ENCODE measurements at places on chromosomes 3 and 15.

DNA sequence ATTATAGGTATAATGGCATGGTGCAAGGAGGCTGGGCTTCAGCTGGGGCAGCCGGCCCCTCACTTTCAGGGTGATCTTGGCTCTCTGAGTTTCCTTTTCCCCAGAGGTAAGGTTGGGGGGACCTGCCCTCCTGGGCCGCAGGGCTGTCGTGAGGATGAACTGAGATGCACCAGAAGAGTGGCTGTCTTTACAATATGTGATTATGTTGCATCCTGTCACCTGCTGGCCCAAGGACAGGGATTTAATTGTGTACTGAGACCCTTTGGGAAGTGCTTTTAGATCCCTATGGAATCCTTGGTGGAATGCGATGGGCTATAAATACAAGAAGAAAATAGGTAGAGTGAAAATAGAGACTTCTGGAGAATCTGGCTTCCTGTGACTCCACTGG lies 22.1 kb downstream of the ANAPC13 start:
- no peak for DNase-seq

GRCh38 chr3:132592216-132592615 lies 4.9 kb upstream of the ACKR4 start:
- DNase-seq = no peak

DNA sequence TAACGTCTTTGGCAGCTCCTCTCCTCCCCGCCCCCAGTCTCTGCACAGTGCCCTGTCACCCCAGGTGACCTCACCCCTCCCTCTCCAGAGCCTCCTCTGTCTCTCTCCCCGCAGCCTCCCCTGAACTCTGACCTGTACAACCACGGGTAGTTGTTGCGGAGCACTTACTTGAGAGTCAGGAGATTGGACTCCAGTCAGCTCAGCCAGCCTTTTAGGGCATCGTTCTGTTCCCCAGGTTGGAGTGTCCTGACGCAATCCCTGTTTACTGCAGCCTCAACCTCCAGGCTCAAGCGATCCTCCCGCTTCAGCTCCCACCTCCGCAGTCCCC lies 177.7 kb downstream of the UACA start:
- DNase-seq = no peak

DNA sequence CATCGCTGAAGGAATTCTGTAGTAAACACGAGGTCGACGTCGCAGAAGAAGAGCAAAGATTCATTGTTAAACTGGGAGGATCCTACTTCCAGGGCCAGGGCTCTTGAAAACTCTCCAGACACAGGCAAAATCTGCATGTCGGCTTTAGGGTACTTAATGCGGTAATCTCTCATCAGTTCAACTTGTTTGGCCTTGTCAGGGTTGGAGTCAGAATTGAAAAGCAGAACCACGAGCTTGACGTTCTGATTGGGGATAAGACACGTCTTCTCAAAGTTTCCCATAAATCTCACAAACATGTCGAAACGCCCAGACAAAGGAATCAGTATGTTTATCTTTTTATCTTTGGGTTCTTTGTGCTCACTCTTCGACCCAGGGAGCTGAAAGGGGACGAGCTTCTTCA lies 74.0 kb downstream of the CHSY1 start:
- no peak for DNase-seq

DNA sequence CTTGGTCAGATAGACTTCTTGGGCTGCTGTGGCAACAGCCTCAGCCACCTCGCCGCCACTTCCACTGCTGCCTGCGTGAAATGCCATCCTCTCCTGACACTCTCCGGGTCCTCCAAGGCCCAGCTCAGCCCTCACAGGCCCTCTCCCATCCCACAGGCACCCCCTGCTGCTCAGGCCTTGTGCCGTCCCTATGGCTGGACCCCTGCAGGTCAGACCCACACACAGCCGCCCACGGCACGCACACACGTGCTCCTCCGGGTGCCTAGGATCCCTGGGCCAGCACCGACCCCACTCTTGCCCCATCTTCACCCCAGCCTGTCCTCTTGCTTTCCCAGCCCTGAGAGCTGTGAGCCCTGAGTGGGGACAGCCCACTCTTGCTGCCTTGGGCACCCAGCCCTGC lies 19.7 kb downstream of the CFAP100 start:
- peak; percentile 4 for DNase-seq

- DNase-seq = no peak
These were observed 40.0 kb upstream of the LMOD3 start for GRCh38 chr3:69162308-69162980.

- no peak for DNase-seq
These were observed 370.1 kb downstream of the NR2F2 start for GRCh38 chr15:96700555-96700954.

DNA sequence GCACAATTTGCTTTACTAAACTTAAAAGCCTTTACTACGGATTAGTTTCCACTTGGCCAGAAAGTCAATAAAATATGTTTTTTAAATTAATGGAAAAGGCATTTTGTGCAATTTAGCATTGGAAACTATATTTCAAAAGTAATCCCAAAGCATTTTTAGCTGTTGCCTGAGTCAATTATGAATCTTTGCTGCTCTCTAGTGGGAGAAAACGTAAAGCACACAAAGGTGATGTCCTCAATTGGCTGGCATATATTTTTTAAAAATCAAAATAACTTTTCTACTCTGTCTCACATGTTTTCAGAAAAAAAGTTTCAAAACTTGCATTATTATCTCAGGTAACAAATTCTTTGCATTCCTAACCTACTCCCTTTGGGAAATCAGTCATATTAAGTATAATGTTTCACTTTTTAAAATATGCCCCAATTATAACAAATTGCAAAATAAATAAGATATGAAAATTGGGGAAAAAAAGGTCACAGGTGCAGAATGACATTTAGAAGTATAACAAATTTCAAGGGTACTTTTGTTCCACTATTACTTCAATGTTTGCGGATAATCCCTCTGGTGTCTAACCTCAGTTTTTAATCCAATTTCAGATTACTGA lies 47.2 kb upstream of the TEX55 start:
- DNase-seq = no peak

GRCh38 chr3:36893137-36893557 lies 51.7 kb downstream of the TRANK1 start:
- no peak for DNase-seq

GRCh38 chr3:180802837-180803236 lies 109.6 kb upstream of the FXR1 start:
- no peak for DNase-seq

GRCh38 chr3:185399737-185400667 lies 37.1 kb downstream of the MAP3K13 start:
- no peak for DNase-seq

- no peak for DNase-seq
These were observed 103.0 kb upstream of the TGFBR2 start for GRCh38 chr3:30503446-30503845.

GRCh38 chr3:105762749-105763658 lies 105.8 kb downstream of the CBLB start:
- no peak for DNase-seq

DNA sequence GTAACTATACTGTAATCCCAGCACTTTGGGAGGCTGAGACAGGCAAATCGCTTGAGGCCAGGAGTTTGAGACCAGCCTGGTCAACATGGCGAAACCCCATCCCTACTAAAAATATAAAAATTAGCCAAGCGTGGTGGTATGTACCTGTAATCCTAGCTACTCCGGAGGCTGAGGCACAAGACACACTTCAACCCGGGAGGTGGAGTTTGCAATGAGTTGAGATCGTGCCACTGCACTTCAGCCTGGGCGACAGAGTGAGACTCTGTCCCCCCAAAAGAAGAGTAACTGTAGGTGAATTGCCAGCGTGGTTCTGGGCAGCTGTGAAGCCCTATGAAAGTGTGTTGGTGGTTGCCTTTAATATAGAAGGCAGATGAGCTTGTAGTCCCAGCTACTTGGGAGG lies 95.9 kb downstream of the SLCO3A1 start:
- no peak for DNase-seq

DNA sequence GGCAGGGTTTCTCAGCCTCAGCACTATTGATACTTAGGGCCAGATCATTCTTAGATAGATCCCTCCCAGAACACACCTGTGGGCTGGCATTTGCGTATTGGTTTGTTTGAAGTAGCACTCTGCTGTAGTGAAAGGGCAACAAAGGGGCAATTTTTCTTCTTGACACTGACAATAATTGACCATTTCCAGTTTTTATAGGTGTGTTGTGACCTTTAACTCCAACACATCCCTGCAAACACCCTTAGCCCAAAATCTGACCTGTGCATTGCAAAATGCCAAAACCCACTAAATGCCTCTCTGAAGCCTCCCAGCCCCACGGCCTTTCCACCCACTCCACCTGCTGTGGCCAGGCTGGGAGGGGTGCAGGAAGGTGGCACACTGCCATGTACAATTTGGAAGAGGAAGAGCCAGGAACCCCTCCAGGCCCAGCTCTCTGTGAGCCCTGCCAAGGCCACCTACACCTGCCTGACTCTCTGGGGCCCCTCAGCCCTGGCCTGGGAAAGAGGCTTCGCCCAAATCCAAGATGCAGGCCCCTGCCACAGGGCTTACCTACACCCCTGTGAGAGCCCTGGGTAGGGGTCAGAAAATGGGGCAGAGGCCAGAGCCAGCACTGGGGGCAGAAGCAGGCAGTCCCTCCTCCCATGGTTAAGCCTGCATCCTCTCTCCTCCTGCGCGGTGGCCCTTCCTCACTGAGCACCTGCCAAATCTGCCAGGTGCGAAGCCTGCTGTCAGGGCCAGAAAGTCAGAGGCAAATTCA lies 9.6 kb upstream of the CYP11A1 start:
- peak; percentile 2 for DNase-seq

DNA sequence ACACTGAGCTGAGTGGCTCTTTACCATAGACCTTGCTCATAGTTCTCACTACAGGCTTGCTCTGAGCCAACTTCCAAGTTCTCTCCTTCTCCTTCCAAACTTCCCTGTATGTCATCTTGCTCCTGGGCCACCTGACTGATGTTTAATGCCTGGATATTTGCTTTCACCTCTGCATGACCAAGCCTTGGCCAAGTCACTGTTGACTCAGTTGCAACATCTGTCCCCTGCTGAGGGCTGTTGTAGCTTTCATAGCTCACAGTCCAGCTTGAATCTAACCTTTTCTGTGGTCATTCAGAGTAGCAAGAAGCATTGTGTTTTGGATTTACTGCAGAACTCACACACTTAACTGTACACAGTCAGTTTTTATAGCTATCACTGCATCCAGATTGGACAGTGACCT lies 171.8 kb upstream of the ROPN1 start:
- no peak for DNase-seq

- DNase-seq = no peak
These were observed at the start of gene FAM240A for GRCh38 chr3:46612324-46612723. Gene FAM240A, plus strand, starts transcription at chr3:46612525. Its CDS starts 159 bp downstream, at chr3:46612684.

GRCh38 chr3:81998139-81998755 lies 236.8 kb upstream of the GBE1 start:
- no peak for DNase-seq

GRCh38 chr15:100170291-100171210 lies 171.2 kb downstream of the ADAMTS17 start:
- no peak for DNase-seq

DNA sequence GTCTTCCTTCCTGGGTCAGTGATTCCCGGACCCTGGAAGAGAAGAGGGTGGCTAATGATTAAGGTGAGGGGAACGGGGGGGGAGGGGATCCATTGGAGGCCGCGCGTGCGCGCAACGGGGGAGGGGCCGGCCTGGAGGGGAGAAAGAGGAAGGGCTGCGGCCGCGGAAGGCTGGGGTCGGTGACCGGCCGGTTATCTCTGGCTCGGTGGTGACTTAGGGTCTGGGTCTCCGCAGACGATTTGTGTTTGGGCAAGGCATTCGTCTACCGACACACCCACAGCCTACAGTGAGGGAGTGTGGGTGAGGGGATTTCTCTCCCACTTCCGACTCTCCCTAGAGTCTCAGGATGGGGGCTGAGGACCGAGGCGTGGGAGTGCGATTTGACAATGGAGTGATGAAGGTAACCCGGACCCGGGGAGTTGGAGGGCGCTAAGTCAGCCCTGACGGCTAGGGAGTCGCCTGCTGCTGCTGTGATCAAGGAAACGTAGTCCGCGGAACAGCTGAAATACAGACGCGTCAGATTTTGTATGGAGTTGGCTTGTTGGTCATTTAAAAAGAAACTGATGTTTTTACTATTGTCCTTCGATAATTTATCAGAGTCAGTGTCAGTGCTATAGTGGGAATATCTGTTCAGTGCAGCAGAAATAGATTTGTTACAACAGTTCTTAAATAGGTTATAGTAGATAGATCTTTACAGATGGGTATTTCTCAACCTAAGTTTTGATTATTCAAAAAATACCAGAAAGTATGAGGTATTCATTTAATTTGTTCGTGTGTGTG lies 733 bp downstream of the RNF111 start:
- DNase-seq = peak; percentile 79

GRCh38 chr3:42702066-42702951 lies at the start of gene HHATL:
Gene HHATL, minus strand, starts transcription at chr3:42702798. Its CDS starts 1,972 bp downstream, at chr3:42700826.
- no peak for DNase-seq

DNA sequence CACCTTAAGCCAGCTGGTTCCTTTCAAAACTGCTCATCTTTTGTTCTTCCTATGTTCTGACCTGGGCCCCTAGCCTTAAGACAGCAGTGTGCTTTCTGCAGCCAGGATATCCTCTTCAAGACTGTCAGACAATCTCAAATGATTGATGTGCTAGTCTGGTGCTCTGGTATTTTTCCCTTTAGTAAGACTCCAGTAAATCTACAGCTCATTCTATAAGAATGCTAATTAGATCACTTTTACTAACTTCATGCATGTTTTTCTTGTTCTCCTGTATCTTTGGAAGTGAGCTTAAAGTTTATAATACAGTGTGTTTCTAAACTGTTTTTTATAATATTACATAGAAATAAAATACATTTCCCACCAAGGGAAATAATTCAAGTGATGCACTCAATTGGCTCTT lies 220.9 kb upstream of the NANOGP8 start:
- DNase-seq = no peak

GRCh38 chr3:119349354-119350041 lies 55.3 kb downstream of the ARHGAP31 start:
- DNase-seq = no peak

DNA sequence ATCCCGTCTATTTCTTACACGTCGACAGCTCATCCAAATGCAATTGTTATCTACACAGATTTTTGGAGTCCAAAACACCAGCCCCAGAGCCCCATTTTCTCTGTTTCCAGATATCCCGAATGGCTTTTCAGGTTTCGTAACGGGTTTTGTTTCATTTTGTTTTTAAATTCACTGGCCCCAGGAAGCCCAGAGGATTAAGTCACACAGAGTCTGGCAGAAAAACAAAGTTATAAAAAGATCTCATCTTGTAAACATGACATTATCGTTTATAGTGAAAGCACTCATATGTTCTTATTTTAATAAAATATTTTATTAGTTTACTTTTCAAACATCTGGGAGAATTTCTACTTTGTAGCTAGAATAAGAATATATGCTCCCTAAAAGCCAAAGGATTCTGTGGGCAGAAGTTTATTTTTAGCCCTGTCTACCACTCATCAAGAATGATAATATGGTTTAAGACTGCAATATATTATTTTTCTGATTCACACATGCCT lies 149.3 kb upstream of the SLC2A2 start:
- no peak for DNase-seq

GRCh38 chr3:62020706-62021105 lies 352.6 kb downstream of the FEZF2 start:
- no peak for DNase-seq

- DNase-seq = no peak
These were observed 1.4 kb downstream of the CD200R1 start for GRCh38 chr3:112973325-112974177.
